Left lung (tissue), 14 donors: ENCODE measurements at places on chromosomes 16 and 17. TPM values are rescaled to one million over a fixed set of nuclear protein-coding genes. Genes with fewer than 3 reads are reported as not detected.
A peak's percentile ranks its signal among the peaks of the same experiment; 100 is the strongest.

GRCh38 chr17:80774643-80775281, 216.9 kb upstream of the CHMP6 start:
- no peak for DNase-seq
- H3K27ac ChIP-seq = no peak overlapping the region
- H3K4me3 ChIP-seq = no peak overlapping the region
- peaks cover 17% of the 10 kb centered on the region for H3K4me1 ChIP-seq

DNA sequence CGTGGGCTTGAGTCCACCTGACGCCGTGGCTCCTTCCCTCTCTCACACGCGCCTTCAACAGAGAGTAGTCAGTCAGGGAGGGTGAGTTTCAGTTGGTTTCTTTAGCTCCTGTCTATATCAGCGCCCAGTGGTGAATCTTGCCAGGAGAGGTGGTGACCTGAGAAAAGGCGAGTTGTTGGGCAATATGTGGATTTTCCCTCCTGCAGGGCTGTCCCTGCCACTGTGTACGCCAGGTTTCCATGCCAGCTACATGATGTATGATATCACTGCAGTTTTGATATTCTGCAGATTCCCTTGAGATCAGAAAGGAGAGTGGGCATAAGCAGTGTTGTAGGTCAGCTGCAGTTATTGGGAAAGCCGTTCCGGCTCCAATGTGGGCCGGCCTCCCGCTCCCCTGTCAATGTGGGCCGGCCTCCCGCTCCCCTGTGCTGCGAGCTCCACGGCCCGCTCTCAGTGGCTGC, 31.4 kb downstream of the BANP start:
- peaks cover 6% of the 10 kb centered on the region for H3K4me1 ChIP-seq
- no peak for DNase-seq
- no peak overlapping the region for H3K27ac ChIP-seq
- no peaks in the 10 kb centered on the region for H3K27me3 ChIP-seq
- no peak overlapping the region for H3K4me3 ChIP-seq

Gene PROCA1
- 1.9 TPM for total RNA-seq

DNA sequence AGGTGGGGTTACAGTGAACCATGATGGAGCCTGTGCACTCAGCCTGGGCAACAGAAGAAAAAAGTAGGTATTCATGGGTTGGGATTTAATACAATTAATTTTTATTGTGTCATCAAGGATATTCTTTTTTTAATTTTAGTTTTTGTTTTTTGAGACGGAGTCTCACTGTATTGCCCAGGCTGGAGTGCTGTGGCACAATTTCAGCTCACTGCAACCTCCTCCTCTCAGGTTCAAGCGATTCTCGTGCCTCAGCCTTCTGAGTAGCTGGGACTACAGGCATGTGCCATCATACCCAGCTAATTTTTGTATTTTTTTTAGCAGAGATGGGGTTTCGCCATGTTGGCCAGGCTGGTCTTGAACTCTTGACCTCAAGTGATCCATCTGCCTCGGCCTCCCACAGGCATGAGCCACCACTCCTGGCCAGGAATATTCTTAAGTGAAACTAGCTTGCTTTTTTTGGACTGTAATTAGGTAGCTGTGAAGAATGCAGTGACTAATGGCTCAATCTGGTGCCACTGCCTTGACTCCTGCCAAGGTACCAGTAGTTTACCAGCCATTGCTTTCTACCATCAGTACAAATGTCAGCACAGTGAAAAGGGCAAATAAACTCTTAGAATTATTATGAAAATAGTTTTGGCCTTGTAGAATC, 4.8 kb downstream of the PPM1D start:
- no peaks in the 10 kb centered on the region for H3K27me3 ChIP-seq
- DNase-seq = no peak
- H3K36me3 ChIP-seq = no peaks in the 10 kb centered on the region
- peak overlapping the region; percentile 20 for H3K27ac ChIP-seq
- no peak overlapping the region for H3K4me3 ChIP-seq

Gene GGT6
- 17.4 TPM for total RNA-seq

DNA sequence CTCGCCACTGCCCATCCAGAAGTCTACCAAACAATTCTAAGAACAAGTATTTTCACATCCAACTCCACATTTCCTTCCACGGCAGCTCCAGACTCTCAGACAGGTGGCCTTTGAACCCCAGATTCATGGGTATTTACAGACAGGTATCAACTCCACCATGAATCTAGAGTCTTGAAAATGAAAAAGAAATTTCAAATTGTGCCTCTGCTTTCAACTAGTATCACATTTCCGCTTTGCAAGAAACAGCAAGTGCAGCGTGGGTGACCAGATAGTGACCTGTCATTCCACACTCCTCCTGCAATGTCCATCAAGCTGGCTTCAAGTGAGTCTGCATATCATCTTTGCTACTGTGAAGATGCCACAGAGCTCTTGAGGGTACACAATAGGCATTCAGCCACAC, 232.4 kb upstream of the RPL38 start:
- H3K4me3 ChIP-seq = no peak overlapping the region
- H3K36me3 ChIP-seq = no peaks in the 10 kb centered on the region
- no peak for DNase-seq

- DNase-seq = peak; percentile 67
- H3K27ac ChIP-seq = peak overlapping the region; percentile 20
- no peaks in the 10 kb centered on the region for H3K27me3 ChIP-seq
- no peak overlapping the region for H3K4me3 ChIP-seq
- H3K4me1 ChIP-seq = peaks cover 69% of the 10 kb centered on the region
These were observed 107.0 kb downstream of the ANKRD11 start for GRCh38 chr16:89383095-89384003.

- no peak overlapping the region for H3K27ac ChIP-seq
- DNase-seq = no peak
- H3K36me3 ChIP-seq = no peaks in the 10 kb centered on the region
- H3K4me1 ChIP-seq = no peaks in the 10 kb centered on the region
- no peak overlapping the region for H3K4me3 ChIP-seq
These were observed 94.9 kb downstream of the TOX3 start for GRCh38 chr16:52451971-52452421.

Gene RNF40
- 93.4 TPM for total RNA-seq

Gene PITPNM3
- 12.3 TPM for total RNA-seq

GRCh38 chr16:65406933-65407332, 285.1 kb upstream of the CDH11 start:
- H3K27me3 ChIP-seq = no peaks in the 10 kb centered on the region
- H3K27ac ChIP-seq = no peak overlapping the region
- H3K4me1 ChIP-seq = no peaks in the 10 kb centered on the region
- no peaks in the 10 kb centered on the region for H3K36me3 ChIP-seq

Gene CDRT15L2
- not detected for total RNA-seq

Gene ACSM5
- total RNA-seq = 0.96 TPM

- H3K27ac ChIP-seq = no peak overlapping the region
- H3K27me3 ChIP-seq = peaks cover 40% of the 10 kb centered on the region
- no peaks in the 10 kb centered on the region for H3K36me3 ChIP-seq
- H3K4me3 ChIP-seq = no peak overlapping the region
- DNase-seq = no peak
- no peaks in the 10 kb centered on the region for H3K4me1 ChIP-seq
These were observed 18.7 kb upstream of the MEIOB start for GRCh38 chr16:1890708-1891050.

- H3K36me3 ChIP-seq = no peaks in the 10 kb centered on the region
- DNase-seq = no peak
- H3K4me1 ChIP-seq = no peaks in the 10 kb centered on the region
- no peak overlapping the region for H3K27ac ChIP-seq
- no peaks in the 10 kb centered on the region for H3K27me3 ChIP-seq
These were observed 7.6 kb downstream of the DNAJA3 start for GRCh38 chr16:4433228-4433627.

Gene CSF3
- 1.7 TPM for total RNA-seq

DNA sequence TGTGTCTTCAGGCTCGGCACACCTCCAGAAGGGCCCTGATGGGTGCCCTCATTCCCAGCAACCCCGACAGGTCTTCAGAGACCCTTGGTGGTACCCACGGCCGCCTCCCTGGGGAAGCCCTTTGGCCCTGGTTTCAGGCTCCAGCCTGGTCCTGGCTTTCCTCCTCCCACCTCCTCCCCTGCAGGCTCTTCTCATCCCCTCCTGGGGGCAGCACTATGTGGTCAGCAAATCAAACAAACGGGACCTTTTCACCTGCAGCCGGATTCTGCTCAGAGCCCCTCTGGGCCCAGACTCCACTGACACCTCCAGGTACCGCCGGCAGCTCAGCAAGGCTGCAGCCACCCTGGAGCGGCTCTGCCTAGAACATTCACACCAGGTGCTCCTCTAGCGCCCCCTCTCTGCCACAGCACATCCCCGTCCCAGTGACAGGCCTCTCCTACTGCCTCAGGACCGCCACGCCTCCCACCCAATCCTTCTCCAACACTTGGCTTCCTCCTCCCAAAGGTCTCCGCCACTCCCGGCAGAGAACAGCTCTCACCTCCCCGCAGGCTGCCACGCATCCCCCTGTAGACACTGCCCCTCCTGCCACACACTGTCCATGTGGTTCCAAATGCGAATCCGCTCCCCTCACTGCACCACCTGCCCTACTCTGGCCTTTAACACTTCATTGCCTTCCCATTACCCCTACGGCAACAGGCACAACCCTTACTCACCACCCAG, 12.0 kb downstream of the CORO7 start:
- H3K4me3 ChIP-seq = no peak overlapping the region
- H3K36me3 ChIP-seq = peaks cover 99% of the 10 kb centered on the region
- no peaks in the 10 kb centered on the region for H3K27me3 ChIP-seq
- no peak for DNase-seq
- no peak overlapping the region for H3K27ac ChIP-seq
- peaks cover 4% of the 10 kb centered on the region for H3K4me1 ChIP-seq

Gene NPIPA3
- total RNA-seq = 2.9 TPM

Gene CA4
- total RNA-seq = 35.7 TPM

- no peaks in the 10 kb centered on the region for H3K36me3 ChIP-seq
- no peaks in the 10 kb centered on the region for H3K27me3 ChIP-seq
- DNase-seq = no peak
- H3K27ac ChIP-seq = no peak overlapping the region
- no peak overlapping the region for H3K4me3 ChIP-seq
These were observed 143.8 kb downstream of the IRX3 start for GRCh38 chr16:54142787-54143186.

Gene PPY
- not detected for total RNA-seq

Gene KRTAP16-1
- total RNA-seq = not detected

- H3K4me1 ChIP-seq = peaks cover 22% of the 10 kb centered on the region
- DNase-seq = peak; percentile 26
- no peak overlapping the region for H3K27ac ChIP-seq
- H3K4me3 ChIP-seq = no peak overlapping the region
These were observed 1.4 kb downstream of the CBLN1 start for GRCh38 chr16:49280105-49280741.

GRCh38 chr17:73104450-73104849, 12.0 kb upstream of the SLC39A11 start:
- no peak overlapping the region for H3K4me3 ChIP-seq
- no peak for DNase-seq
- no peaks in the 10 kb centered on the region for H3K27me3 ChIP-seq
- no peaks in the 10 kb centered on the region for H3K4me1 ChIP-seq
- H3K36me3 ChIP-seq = no peaks in the 10 kb centered on the region

Gene TPSD1
- not detected for total RNA-seq

DNA sequence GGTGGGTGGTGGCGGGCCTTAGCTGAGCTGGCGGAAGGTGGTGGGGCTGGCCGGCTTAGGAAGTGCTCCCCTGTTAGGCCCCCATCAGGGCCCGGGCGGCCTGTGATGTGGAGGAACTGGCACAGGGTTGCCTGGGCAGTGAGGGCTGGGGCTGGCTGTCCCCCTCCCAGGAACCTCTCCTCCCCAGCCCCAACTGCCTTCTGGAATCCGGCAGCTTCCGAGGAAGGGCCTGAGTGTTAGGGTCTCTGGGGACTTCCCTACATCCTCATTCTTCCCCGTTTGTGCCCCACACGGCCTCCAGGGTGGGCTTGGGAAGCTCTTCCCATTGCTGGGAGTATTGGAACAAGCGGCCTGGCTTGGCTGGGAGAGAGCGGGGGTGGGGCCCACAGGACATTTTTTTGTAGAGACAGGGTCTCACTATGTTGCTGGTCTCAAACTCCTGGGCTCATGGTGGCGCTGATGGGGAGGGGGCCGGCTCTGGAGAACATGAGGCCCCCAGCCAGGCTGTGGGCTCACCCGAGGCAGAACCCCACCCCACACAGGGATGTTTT, 89.9 kb upstream of the CIBAR2 start:
- H3K36me3 ChIP-seq = no peaks in the 10 kb centered on the region
- H3K27ac ChIP-seq = peak overlapping the region; percentile 51
- H3K27me3 ChIP-seq = peaks cover 12% of the 10 kb centered on the region
